ENCODE measurements at places on chromosomes 13 and 19.

- peak; percentile 5 for DNase-seq
These were observed 15.9 kb downstream of the CBY2 start for GRCh38 chr13:45718063-45718462.

- DNase-seq = no peak
These were observed 14.4 kb upstream of the GTF2F2 start for GRCh38 chr13:45105895-45106294.

DNA sequence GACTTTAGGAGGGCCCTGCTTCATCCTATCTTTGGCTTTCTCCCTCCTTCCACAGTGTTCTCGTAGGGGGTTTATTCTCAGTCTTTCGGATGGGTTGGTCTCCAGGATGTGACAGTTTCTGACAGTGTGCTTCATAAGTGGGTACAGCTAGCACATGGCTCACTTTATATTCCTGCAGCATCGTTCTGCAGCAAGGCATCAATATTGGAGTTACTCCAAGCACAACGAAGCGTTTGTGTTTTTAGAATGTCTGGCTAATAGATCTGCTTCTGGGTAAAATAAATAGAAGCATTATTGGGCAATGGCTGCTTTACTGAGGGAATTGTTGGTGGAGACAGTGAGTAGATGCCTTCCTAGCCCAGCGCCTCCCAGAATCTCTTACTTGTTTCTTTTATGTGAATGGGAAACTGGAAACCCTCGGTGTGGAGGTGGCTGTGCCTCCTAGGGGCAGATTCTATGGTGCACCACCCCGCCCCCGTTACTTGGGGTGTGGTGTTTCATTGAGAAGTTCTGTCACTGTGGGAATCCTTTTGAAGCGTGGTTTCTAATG lies 2.0 kb downstream of the FARP1 start:
- no peak for DNase-seq

- no peak for DNase-seq
These were observed 14.2 kb upstream of the RASA3 start for GRCh38 chr13:114146629-114147028.

GRCh38 chr13:31195616-31196015 lies 4.2 kb upstream of the B3GLCT start:
- no peak for DNase-seq

Measured in CD4-positive, alpha-beta T cell treated with Interleukin-10 for 1 hour (primary cell).